ENCODE measurements at places on chromosomes 1 and 21.
A peak's percentile ranks its signal among the peaks of the same experiment; 100 is the strongest.

GRCh38 chr1:38885092-38885491 lies 3.7 kb upstream of the GJA9 start:
- DNase-seq: no peak

DNA sequence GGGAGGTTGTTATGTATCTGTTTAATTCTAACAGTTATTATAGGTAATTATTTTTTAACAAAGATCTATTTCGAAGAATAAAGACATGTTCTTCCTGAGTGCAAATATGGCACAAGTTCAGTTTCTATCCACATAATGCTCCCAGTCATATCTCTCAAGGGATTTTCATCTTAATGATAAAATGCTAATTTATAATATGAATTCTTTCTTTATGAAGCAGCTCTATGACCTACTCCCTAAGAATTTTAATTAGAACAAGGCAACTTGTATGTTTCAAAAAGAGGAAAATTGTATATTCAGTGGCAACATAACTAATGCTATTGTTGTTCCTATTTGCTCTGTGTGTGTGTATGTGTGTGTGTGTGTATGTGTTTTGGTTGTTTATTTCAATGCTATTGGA lies 1222.1 kb upstream of the NCAM2 start:
- no peak for DNase-seq

- DNase-seq: no peak
These were observed 42.9 kb downstream of the TCEANC2 start for GRCh38 chr1:54096227-54096876.

GRCh38 chr1:210251680-210252490 lies 19.3 kb downstream of the SERTAD4 start:
- DNase-seq: no peak

- DNase-seq: no peak
These were observed 36.2 kb upstream of the DMBX1 start for GRCh38 chr1:46453449-46453848.

DNA sequence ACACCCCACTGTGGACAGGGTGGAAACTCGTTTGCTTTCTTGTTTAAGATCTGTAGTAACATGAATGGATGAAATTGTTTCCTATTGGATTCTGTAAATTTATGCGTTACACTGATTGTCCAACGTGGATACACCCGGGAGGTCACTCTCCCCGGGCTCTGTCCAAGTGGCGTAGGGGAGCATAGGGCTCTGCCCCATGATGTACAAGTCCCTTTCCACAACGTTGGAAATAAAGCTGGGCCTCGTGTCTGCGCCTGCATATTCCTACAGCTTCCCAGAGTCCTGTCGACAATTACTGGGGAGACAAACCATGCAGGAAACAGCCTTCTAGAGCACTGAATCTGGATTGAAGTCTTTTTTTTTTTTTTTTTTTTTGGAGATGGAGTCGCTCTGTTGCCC lies 1.4 kb downstream of the RCC1 start:
- DNase-seq: no peak

GRCh38 chr1:187987236-187987776 lies 1158.6 kb downstream of the PLA2G4A start:
- DNase-seq: no peak

GRCh38 chr1:179814546-179814838 lies 63.1 kb downstream of the TOR1AIP2 start:
- DNase-seq: no peak

- no peak for DNase-seq
These were observed 15.8 kb downstream of the BEND5 start for GRCh38 chr1:48760857-48761256.

DNA sequence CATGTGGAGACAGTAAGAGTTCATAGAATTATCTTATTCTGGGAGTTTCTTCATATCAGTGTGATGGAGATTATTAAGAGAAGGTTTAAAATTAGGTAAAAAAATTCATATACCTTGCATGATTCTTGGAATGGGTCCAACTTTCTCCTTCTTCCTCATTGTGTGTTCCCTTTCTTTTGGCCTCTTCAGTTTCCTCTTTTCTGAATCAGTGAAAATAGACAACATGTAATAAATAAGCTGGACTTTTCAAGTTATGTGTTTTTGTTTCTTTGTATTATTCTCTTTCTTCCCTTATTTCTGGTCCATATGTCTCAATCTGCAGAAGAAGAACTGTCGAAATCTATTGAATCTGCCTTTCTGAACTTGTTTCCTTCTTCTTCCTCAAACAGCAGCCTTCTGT lies 30.5 kb downstream of the C4BPA start:
- DNase-seq: no peak

GRCh38 chr1:39720094-39720999 lies 18.3 kb upstream of the PPIE start:
- DNase-seq: peak; percentile 83

GRCh38 chr1:39973503-39974135 lies 18.7 kb downstream of the MFSD2A start:
- DNase-seq: peak; percentile 75

GRCh38 chr1:179030130-179030529 lies 4.4 kb downstream of the FAM20B start:
- DNase-seq: no peak

- no peak for DNase-seq
These were observed 30.9 kb downstream of the PADI4 start for GRCh38 chr1:17338706-17339493.

DNA sequence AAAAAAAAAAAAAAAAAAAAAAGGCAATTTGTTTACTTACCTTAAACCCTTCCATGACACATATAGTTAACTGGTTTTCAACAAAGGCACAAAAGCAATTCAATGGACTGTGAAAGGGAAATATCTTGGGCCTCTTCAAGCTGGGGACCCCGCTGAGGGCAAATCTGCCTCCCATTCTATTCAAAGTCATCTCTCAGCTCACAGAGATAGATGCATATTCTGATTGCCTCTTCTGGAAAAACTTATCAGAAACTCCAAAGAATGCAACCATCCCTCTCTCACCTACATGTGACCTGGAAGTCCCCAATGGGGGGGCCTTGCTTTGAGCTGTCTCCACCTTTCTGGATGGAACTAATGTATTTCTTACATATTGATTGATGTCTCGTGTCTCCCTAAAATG lies 12.1 kb upstream of the SYNJ1 start:
- DNase-seq: no peak

- peak; percentile 44 for DNase-seq
These were observed 319.1 kb upstream of the SGIP1 start for GRCh38 chr1:66214901-66215300.

- DNase-seq: no peak
These were observed 34.5 kb downstream of the TMPRSS15 start for GRCh38 chr21:18369115-18369514.

GRCh38 chr21:32543975-32544374 lies 41.3 kb downstream of the TCP10L start:
- DNase-seq: no peak

GRCh38 chr1:16164213-16165072 lies 8.6 kb upstream of the EPHA2 start:
- DNase-seq: no peak

Measured in CD4-positive, alpha-beta T cell treated with Interleukin-4 for 1 hour (primary cell).